GM23248 (cell line): ENCODE measurements at places on chromosomes 12 and 14. TPM values are rescaled to one million over a fixed set of nuclear protein-coding genes. Genes with fewer than 3 reads are reported as not detected.
A peak's percentile ranks its signal among the peaks of the same experiment; 100 is the strongest.

- DNase-seq = peak; percentile 91
Observed at GRCh38 chr14:73460691-73461127, 2.4 kb upstream of the NUMB start.

DNA sequence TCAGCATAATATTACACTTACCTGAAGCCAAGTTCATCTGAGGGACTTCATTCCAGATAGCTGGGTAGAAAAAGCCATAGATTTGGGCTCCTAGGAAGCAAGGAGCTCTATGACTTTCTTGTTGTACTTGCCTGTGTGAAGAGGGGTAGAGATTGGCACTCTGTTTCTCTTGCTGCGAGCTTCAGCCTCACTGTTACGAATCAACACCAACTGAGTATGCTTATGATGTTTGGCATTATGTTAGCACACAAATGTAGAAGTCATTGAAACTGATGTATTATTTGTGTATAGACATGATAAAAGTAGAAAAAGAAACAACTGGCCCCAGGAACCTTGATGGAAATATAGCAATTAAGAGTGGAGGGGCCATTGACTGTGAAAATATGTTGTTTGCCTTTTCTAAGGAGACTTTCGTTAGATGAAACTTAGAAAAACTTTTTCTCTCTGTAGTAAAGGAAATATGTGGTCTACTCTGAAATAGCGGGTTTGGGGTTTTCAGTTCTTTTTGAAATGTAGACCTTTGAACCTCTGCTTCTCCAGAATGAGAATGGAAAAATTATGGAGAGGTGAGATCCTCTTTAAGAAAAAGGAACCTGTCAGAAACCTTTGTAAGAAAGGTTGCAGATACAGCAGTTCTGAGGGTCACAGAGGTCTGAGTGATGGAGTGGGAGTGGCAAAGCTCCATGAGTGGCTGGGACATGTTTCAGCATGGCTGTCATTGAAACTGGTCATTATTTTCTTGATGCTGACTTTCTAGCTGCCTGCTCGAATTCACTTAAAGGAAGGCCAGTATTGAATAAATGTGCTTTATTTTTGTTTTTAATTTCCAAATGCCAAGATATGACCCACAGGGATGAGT lies 159.9 kb downstream of the GCH1 start:
- no peak for DNase-seq

- DNase-seq = no peak
Observed at GRCh38 chr12:132066345-132066685, 77.8 kb downstream of the DDX51 start.

DNA sequence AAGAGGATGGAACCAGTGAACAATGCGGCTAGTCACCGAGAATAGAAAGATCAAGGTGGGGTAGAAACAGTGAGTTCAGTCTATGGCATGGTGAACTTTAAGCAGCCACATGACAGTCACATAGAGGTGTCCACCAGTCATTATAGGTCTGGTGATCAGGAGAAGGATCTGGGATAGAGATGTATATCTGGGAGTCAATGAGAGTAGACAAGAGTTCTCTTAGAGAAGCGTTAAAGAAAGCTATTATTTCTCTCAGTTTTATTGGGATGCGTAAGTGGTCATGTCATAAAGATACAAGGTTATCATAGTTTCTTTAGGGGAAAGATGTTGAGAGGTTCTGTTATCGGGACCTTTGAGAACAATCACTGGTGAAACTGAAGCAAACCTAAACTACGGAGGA lies 136.1 kb upstream of the SLC38A2 start:
- DNase-seq = no peak

GRCh38 chr12:14281539-14281938 lies 83.9 kb upstream of the ATF7IP start:
- DNase-seq = peak; percentile 6

DNA sequence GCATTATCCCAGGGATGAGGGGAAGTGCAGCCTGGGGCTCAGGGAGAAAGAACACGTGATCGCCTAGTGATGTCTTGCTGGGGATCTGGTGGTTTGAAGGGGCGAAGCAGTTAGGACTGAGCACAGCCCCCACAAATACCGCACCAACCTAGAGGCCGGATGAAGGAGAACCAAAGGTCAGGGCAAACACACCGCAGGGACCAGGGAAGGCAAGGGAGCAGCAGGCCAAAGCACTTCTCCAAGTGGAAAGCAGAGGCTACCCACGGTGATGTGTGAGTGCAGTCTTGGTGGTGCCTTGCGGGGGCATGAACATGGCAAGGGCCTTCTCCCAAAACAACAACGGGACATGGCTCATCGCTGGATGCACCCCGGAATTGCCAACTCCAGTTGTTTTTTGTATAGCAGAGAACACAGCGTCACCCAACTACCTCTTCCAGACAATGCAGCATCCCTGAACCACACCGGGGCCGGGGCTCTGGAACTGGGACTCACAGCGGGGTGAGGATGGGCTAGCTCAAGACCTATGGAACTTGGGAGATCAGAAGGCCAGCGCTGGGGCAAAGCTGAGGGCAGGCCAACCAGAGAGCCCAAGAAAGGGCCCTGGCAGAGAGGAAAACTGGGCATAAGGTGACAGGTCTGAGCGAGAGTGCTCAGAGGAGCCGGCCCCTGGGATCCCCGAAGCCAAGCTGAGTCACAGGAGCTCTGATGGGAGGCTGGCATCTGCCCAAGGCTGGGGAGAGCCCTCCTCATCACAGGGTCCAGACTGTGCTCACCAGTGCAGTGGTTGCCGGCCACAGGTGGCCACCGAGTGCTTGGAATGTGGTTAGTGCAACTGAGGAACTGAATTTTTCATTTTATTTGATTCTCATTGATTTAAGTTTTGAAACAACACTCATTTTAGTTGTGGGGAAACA lies 11.1 kb downstream of the GALNT16 start:
- no peak for DNase-seq

- DNase-seq = no peak
Observed at GRCh38 chr12:45685680-45686079, 43.8 kb upstream of the ARID2 start.

DNA sequence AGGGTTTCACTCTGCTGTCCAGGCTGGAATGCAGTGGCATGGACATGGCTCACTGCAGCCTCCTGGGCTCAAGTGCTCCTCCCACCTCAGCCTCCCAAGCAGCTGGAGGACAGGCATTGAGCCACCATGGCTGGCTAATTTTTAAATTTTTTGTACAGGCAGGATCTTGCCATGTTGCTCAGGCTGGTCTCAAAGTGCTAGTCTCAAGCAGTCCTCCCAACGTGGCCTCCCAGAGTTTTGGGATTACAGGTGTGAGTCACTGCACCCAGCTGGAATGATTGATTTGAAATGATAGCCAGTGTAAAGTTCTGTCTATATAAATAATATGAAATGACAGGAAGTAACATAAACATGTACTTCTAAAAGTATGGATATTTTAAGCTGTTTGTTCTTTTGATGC lies 172.7 kb downstream of the FUT8 start:
- DNase-seq = no peak

- DNase-seq = no peak
Observed at GRCh38 chr12:47896633-47897032, 8.2 kb downstream of the VDR start.

GRCh38 chr12:78853231-78853630 lies 11.3 kb upstream of the SYT1 start:
- no peak for DNase-seq

GRCh38 chr14:105528586-105529318 lies 2.4 kb downstream of the TMEM121 start:
- DNase-seq = peak; percentile 27

DNA sequence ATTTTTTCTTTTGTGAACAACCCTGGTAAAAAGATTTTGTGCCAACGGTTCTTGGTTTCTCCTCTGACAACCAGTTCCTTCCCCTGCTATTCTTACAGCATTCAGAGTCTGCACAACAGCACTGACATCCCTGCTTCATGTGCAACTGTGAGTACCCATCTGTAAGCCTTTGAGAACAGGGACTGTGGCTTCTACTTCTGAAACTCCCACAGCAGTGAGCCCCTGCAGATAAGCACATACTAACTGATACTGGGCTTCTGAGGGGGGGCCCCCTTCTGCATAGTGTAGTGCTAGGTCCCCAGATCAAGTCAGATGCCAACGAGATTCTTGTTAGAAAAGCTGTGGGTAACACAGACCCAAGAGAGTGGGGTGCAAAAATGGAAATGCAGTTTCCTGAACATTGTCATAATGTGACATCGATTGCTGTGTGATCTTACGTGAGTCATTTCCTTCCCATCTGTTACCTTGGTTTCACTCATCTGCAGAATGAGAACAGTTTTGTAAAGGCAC lies 11.1 kb upstream of the NINJ2 start:
- DNase-seq = peak; percentile 17

- no peak for DNase-seq
Observed at GRCh38 chr12:43694879-43695278, 63.7 kb downstream of the PUS7L start.

GRCh38 chr12:115264605-115265004 lies 580.6 kb upstream of the TBX3 start:
- no peak for DNase-seq

DNA sequence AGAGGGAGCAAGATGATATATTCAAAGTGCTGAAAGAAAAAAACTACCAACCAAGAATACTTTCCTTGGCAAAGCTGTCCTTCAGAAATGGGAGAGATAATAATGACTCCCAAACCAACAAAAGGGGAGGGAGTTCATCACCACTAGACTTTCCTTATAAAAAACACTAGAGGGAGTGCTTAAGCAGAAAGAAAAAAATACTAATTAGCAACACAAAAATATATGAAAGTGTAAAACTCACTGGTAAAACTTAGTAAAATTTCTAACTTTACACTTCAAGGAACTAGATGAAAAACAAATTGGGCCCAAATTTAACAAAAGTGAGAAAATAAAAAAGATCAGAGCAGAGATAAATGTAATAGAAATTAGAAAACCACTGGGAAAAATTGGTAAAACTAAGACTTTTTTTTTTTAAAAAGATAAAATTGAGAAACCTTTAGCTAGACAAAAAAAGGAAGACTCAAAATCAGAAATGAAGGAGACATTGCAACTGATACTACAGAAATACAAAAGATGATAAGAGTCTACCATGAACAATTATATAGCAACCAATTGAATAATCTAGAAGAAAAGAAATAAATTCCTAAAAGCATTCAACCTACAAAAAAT lies 60.4 kb upstream of the FAR2 start:
- peak; percentile 58 for DNase-seq

DNA sequence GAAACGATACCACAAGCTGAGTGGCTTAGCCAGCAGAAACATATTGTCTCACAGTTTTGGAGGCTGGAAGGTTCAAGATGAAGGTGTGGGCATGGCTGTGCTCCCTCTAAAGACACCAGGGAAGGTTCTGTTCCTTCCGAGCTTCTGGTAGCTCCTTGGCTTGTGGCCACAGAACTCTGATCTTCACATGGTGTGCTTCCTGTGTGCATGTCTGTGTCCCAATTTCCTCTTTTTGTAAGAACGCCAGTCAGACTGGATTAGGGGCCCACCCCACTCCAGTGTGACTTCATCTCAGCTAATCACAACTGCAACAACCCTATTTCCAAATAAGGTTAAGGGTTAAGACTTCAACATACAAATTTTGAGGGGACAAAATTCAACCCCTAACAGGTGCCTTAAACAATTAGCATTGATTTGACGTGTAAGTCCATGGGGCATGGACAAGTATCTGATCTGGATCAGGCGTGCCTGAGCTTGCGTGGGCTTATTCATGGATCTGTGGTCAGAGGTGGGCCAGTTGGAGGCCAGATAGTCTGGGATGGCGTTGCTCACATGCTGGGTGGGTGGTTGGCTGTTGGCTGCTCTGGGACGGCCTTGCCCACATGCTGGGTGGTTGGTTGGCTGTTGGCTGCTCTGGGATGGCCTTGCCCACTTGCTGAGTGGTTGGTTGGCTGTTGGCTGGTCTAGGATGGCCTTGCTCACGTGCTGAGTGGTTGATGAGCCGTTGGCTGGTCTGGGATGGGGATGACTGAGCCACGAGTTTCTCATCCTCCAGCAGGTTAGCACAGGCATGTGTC lies 88.5 kb downstream of the LGMN start:
- DNase-seq = peak; percentile 25

DNA sequence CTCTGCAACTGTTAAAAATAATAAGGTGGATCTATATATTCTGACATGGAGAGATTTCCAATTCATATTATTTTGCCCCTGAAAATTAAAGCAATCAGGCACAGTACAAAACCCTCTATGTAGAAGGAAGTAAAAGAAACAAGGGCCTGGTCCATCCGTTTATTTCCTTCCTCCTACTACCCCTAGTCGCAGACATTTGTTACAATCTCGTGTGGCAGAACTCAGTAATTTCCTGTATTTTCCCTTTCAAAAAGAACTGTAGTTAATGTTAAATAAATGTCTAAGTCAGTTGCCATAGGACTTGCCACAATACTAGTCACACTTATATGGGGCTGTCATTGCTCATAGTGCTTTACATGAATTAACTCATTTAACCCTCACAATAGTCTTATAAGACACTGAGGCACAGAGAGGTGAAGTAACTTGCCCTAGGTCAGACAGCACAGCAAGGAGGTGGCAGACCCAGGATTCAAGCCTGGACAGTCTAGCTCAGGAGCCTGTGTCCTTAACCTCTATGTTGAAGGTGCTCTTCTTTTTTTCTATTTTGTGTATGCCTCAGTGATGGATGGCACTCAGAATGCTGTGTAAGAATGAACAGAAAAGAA lies 24.2 kb downstream of the NINJ2 start:
- no peak for DNase-seq

GRCh38 chr12:100859063-100859627 lies 64.6 kb downstream of the ANO4 start:
- DNase-seq = no peak

- DNase-seq = no peak
Observed at GRCh38 chr12:40171501-40171900, 53.3 kb upstream of the LRRK2 start.

GRCh38 chr12:123813349-123813748 lies 51.2 kb downstream of the DNAH10 start:
- DNase-seq = peak; percentile 75

- DNase-seq = no peak
Observed at GRCh38 chr12:110262442-110263388, 18.3 kb upstream of the ATP2A2 start.

- peak; percentile 41 for DNase-seq
Observed at GRCh38 chr12:57128519-57129247, 400 bp downstream of the LRP1 start.

GRCh38 chr12:25866586-25867378 lies 91.7 kb upstream of the RASSF8 start:
- DNase-seq = no peak

The CMKLR1 gene
- total RNA-seq = 2.9 and 4.9 TPM in 2 replicates

The ENDOU gene
- 0.22 TPM in 1 of 2 replicates, not detected in the other for total RNA-seq

The FITM1 gene
- total RNA-seq = not detected in 2 replicates

The GZMH gene
- not detected in 2 replicates for total RNA-seq

The HELB gene
- 0.86 and 0.89 TPM in 2 replicates for total RNA-seq

The TSPAN11 gene
- 0.76 and 1.9 TPM in 2 replicates for total RNA-seq

The CHMP4A gene
- 18.5 and 32.1 TPM in 2 replicates for total RNA-seq

The NCKAP5L gene
- total RNA-seq = 28.4 and 28.8 TPM in 2 replicates

The PLD4 gene
- not detected in 2 replicates for total RNA-seq

The OR10AD1 gene
- not detected in 2 replicates for total RNA-seq

The SLC10A1 gene
- not detected in 2 replicates for total RNA-seq

The C12orf60 gene
- 1.2 and 2.3 TPM in 2 replicates for total RNA-seq

The ADSS1 gene
- 3.7 and 4.7 TPM in 2 replicates for total RNA-seq

The TMEM229B gene
- 0.65 and 1.1 TPM in 2 replicates for total RNA-seq

The FAR2 gene
- total RNA-seq = 2.1 and 6.1 TPM in 2 replicates
